Dorsolateral prefrontal cortex (tissue), 122 donors: ENCODE measurements at places on chromosomes 7 and 10. TPM values are rescaled to one million over a fixed set of nuclear protein-coding genes. Genes with fewer than 3 reads are reported as not detected.

DNA sequence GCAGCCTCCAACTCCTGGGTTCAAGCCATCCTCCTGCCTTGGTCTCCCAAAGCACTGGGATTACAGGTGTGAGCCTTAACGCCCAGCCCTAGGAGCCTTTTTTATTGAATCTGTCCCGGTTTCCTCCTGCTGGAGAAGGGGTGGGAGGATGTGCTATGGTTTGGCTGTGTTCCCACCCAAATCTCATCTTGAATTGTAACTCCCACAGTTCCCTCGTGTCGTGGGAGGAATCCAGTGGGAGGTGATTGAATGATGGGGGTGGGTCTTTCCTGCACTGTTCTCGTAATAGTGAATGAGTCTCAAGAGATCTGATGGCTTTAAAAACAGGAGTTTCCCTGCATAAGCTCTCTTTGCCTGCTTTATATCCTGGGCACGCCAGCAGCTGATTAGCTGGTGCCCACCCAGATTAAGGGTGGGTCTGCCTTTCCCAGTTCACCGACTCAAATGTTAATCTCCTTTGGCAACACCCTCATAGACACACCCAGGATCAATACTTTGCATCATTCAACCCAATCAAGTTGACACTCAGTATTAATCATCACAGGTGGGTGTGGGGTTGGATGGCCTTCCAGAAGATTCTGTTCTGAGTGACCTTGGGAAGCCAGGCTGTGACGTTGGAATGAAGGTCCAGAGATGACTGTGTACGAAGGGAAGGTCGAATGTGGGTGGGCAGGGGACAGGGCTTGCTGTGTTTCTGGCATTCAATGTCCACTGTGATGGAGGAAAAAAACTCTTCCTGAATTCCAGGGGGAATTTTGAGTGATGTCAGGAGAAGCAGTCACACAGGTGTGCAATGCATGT lies 33.8 kb upstream of the CUX1 start:
- DNase-seq = no peak

DNA sequence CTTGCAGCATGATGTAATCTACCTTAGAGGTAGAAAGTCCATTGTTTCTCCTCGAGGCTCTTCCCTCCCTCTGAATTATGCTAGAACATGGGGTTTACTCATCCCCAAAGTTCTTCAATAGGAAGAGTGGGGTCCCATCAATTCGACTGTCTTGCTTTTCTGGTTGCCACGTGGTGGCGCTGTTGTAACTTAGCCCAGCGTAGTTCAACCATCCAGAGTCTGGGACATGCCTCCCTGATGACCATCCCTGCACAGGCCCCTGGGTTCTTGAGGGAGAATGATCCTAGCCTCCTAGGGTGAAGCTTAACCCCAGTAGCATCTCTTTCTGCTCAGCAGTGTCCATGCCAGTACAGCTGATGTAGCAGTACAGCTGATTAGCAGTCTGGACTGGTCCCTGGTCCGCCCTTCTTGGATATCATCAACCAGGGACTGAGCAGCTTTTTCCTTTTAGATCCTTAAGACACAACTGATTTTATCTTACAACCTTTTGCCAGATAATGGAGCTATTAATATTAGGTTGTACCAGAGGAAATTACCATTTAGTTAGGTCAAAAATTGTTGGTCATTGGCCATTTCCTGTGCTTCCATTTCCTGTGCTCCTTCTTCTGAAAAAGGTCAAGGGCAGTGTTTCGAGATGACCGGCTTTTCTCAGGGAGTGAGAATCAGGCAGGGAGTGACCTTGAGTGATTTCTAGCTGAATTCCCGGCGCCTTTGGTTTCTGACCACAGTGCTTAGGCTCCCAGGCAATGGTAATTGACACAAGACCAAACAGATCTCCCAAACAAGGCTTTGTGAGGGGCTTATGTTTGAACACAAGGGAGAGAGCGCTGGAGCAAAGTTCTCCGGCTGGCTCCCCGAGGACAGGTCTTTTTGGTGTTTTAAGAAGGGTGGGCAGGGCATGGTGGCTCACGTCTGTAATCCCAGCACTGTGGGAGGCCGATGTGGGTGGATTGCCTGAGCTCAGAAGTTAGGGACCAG lies 65.4 kb downstream of the TACC2 start:
- DNase-seq = no peak

The AKR1C1 gene
- 23.0 TPM for total RNA-seq

The MRLN gene
- total RNA-seq = not detected

The SUN3 gene
- total RNA-seq = 0.99 TPM
